ENCODE measurements at places on chromosomes 16 and 17.

- no peak for DNase-seq
These were observed 2.7 kb upstream of the CDH11 start for GRCh38 chr16:65124596-65124995.

DNA sequence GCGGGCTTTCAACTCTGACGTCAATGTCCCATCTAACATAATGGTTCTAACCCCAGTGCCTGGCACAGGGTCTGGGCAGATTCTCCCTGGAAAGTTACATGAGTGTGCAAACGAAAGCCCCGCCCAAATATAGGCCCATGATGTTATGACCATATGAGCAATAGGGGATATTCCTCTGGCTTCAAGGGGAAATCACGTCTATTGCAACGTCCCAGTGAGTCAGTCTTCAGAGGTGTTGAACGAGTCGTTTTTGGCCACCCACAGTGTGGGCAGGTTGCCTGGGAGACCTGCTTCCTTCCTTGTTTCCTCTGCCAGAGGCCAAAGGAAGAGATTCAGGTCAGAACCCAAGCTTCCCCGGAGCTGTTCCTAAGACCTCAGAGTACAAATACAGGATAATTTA, 30.3 kb downstream of the PIK3R5 start:
- no peak for DNase-seq

DNA sequence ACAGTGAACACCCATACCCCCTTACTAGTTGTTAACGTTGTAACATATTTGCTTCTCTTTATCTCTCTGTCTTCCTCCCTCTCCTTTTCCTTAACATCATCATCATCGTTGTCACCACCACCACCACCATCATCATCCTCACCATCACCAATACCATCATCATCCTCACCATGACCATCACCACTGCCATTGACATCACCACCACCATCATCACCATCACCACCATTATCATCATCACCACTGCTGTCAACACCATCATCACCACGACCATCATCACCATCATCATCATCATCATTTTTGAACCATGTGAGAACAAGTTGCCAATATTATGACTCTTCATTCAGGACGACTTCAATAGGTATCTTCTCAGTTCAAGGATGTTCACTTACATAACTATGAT, 35.5 kb downstream of the SHISA6 start:
- DNase-seq = no peak

DNA sequence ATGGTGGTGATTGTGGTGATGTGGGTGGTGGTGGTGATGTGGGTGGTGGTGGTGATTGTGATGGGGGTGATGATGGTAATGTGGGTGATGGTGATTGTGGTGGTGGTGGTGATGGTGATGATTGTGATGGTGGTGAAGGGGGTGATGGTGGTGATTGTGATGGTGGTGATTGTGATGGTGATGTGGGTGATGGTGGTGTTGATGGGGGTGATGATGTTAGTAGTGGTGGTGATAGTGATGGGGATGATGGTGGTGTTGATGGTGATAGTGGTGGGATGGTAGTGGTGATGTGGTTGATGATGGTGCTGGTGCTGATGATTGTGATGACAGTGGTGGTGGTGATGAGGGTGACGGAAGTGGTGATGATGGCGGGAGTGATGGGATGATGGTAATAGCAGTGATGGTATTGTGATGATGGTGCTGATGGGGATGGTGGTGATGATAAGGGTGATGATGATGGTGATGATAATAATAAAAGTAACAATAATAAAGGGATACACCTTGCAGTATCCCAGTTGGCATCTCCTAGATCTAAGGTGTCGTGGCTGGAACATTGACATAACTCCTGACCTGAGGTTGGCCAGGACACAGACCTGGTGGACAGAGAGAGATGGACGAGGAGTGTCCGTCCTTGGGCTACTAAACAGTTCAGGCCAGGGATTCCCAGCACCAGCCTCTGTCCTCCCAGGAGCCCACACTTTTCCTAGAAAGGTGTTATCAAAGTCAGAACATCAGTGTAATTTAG, 344.5 kb downstream of the SEC14L1 start:
- no peak for DNase-seq

GRCh38 chr17:1107777-1108477, 71.9 kb downstream of the ABR start:
- no peak for DNase-seq

GRCh38 chr17:7367083-7367482, 12.1 kb downstream of the TMEM95 start:
- DNase-seq = no peak

GRCh38 chr17:30230596-30231125, 4.8 kb downstream of the SLC6A4 start:
- no peak for DNase-seq

GRCh38 chr17:18186627-18186982, 3.0 kb downstream of the ALKBH5 start:
- DNase-seq = no peak

GRCh38 chr16:19382887-19383816, 34.5 kb upstream of the TMC5 start:
- no peak for DNase-seq
